Left renal pelvis (tissue), 4 donors: ENCODE measurements at places on chromosomes 1 and 21. TPM values are rescaled to one million over a fixed set of nuclear protein-coding genes. Genes with fewer than 3 reads are reported as not detected.

GRCh38 chr1:10900691-10901090 lies 104.2 kb upstream of the CASZ1 start:
- DNase-seq: no peak

- no peak for DNase-seq
Observed at GRCh38 chr1:109796484-109797302, 33.0 kb upstream of the EPS8L3 start.

- DNase-seq: no peak
Observed at GRCh38 chr1:222791006-222791710, 23.7 kb upstream of the DISP1 start.

DNA sequence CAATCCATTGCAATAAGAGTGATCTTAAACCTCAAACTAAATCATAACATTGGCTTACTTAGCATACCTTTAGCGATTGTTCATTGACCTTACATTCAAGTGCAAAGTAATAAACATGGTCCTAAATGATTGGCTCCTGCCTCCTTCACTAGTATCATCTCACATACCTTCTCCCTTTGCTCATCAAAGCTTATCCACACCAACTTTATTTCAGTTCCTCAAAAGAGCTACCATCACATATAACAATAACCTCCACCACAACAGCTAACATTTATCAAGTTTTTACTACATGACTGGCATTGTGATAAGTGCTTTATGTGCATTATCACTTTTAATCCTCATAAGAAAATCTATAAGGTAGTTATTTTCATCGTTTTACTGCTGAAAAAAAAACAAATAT lies 198.8 kb downstream of the COL24A1 start:
- DNase-seq: no peak

GRCh38 chr1:234315091-234315541 lies 58.1 kb upstream of the COA6 start:
- no peak for DNase-seq

- no peak for DNase-seq
Observed at GRCh38 chr1:157646144-157646543, 48.3 kb upstream of the FCRL4 start.

- no peak for DNase-seq
Observed at GRCh38 chr1:47388030-47388890, 27.8 kb upstream of the FOXE3 start.

- no peak for DNase-seq
Observed at GRCh38 chr1:110189181-110189580, 20.9 kb upstream of the KCNC4 start.

Gene OPRD1
- 0.37 TPM for polyA plus RNA-seq

DNA sequence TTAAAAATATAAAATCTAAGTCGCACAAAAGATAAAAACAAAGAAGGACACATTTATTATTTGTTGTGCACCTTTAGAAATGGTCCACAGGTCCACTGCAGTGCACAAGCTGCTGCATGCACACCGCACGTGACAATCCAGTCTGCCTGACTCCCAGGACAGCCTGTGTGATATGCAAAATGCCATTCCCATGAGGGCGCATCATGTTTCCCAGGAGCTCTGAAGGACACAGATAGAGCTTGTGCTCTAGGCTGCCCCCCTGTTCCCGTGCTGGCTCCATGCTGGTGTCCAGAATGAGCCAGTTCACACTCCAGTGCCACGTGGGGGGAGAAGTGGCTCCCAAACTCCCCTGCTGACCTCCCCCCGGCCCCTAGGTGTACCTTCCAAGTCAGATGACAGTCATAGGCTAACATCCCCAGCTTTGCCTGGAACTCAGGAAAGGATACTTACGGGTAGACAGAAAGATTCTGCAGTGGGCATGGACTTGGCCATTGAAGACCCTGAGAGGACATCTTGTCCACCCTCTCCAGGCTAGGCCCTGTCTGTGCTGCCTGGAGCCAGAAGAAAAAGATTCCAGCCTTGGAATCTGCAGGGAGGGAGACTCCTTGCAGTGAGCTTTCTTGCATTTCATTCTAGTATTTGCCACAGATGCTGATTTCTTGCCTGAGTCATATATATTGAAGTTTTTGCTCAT lies 26.3 kb downstream of the RAB7B start:
- DNase-seq: no peak

GRCh38 chr1:166876540-166876838 lies 425 bp upstream of the TADA1 start:
- DNase-seq: no peak

Gene RCSD1
- polyA plus RNA-seq: 14.1 TPM

DNA sequence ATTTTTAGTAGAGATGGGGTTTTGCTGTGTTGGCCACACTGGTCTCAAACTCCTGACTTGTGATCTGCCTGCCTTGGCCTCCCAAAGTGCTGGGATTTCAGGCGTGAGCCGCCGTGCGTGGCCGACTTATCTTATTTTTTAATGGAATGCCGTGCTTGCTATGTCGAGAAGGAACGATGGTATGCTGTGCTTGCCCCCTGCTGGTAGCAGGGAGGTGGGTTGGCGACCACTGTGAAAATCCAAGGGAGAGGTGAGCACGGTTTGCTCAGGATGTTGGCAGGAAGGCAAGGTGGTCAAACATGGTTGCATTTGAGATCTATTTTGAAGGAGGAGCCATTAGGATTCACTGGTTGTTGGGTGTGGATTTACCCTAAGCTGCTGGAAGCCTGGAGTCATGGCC lies 45.8 kb upstream of the RCC2 start:
- DNase-seq: no peak

DNA sequence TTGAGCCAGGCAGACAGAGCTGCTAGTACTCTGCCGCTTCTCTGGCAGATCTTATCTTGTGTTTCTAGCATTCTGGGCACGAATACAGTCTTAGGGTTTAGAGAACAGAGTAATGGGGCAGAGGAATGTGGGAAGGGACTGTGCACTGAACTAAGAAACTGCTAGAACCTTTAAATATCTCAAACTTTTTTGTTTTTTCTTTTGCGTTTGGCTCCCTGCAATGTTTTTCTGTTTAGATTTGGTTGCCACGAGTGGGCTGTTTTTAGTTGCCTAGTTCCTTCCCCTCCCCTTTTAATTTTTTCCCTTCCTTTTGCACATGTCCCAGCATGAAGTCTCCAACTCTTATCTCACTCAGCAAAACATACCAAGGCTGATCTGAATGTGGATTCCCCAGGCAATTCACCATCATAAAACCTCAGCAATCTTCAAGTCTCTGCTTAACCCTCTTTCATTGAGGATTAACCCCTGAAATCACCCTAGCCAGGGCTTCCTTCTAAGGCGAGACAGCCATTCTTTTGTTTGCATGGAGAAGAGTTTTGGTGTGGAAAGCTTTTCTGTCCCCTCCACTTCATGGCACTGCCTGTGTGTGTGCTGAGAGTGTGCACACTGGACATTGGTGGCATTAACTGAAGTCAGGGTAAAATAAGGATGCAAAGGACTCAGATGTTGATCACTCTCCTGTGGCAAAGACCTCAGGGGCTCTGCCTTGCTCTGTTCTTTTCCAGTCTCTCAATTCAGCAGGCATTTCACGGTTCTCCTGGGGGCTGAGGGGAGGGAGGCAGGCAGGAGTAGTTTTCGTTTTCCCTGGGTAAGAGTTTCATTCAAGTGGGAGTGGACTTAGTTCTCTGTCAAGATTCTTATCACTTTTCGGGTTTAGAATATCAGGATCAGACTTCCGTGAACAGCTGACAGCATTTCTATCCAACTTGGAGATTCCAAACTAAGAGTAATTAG lies 2.8 kb upstream of the ATF3 start:
- DNase-seq: no peak

Gene SEC16B
- polyA plus RNA-seq: 2.9 TPM

DNA sequence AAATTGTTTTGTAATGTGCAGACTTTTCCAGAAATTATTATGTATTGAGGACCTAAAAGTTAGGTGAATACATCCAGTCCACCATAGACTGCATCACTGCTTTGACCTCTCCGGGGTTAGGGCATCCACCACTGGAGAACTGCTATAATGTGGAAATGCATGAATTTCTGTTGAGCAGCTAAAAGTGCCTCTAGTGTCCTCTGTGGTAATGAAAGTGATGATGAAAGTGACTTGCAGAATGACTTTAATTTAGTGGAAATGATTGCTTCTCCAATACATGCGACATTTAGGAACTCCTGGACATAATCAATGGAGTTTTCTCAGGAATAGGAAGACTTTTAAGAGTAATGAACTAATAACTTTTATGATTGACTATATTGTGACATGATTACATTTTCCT lies 170.8 kb downstream of the LBR start:
- DNase-seq: no peak

DNA sequence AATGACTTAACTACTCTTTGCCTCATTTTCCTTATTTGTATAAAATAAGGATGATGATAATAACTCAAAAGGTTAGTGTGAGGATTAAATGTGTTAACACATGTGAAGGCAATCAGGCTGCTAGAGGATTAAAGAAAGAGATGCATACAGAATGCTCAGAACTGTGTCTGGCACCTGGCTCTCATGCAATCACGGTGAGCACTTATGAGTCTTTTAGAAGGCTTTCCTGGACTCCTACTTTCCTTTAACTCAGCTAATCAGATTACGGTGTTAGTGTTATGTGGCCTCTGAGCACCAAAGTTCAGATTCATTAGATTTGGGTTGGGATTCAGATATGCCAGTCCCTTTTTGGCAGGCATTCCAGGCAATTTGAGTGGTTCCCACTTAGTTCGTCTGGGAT lies 311.6 kb upstream of the USP24 start:
- no peak for DNase-seq

Gene CHRM3
- polyA plus RNA-seq: 6.8 TPM

DNA sequence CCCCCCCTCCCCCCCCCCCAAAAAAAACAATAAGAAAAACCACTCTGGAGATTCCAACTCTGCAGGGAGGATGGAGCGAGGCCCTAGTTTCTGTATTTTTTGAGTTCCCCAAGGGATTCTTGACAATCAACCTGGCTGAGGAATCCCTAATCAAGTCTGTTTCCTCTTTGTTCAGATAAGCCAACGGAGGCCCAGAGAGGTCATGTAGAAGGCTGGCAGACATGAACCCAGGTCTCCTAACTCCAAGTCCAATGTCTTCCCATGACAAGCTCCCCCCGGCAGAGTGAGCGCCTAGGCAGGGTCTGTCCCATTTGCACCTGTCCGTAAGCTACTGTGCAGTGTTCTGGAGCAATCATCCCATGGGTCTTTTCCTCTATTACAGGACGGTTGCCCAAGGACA lies 39.5 kb downstream of the LRRC71 start:
- DNase-seq: no peak

DNA sequence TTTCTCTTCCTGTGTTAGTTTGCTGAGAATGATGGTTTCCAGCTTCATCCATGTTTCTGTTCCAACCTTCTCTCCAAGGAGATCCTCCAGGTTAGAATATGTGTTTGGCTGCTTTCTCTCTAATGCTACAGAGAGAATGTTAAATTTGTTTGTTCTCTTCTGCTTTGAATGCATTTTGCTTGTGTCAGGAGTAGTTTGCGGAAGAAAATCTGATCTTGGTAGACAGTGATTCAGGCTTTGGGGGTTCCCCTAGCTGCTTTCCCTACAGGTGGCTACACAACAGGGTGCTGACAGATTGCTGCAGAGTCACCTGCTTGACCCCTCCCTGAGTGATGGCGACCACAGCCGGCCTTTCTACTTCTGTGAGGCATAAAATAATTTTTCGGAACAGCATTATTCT lies 41.8 kb downstream of the MACO1 start:
- no peak for DNase-seq

Gene KCNJ10
- 29.7 TPM for polyA plus RNA-seq

Gene NPPB
- 0.37 TPM for polyA plus RNA-seq

- no peak for DNase-seq
Observed at GRCh38 chr1:99441299-99442095, 177.2 kb downstream of the PLPPR4 start.

Gene RUSC1
- 40.6 TPM for polyA plus RNA-seq

Gene OLFML2B
- 14.4 TPM for polyA plus RNA-seq

- DNase-seq: no peak
Observed at GRCh38 chr1:168864266-168864665, 135.3 kb upstream of the DPT start.

GRCh38 chr1:115429884-115430283 lies 91.8 kb upstream of the NGF start:
- no peak for DNase-seq

Gene SAMD11
- polyA plus RNA-seq: 43.9 TPM

Gene GSTM1
- 1.6 TPM for polyA plus RNA-seq

Gene SLAMF1
- 0.09 TPM for polyA plus RNA-seq

DNA sequence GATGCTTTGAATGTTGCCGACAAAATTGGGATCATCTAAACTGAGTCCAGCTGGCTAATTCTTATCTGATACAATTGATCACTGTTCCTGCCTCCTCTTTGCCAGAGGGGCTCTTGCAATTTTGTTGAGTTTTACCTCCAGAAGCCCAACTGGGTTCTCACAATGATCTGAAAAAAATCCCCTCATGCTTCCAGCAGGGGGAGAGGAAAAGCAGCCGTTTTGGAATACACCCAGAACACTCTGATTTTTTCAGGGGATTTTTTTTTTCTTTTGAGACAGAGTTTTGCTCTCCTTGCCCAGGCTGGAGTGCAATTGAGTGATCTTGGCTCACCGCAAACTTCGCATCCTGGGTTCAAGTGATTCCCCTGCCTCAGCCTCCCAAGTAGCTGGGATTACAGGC lies 13.9 kb upstream of the RERE start:
- no peak for DNase-seq

- no peak for DNase-seq
Observed at GRCh38 chr1:171134204-171134923, 43.7 kb downstream of the FMO3 start.

GRCh38 chr1:26190373-26190987 lies at the start of gene CATSPER4:
CATSPER4 (plus strand) TSS chr1:26190602; CDS start chr1:26190628, 26 bp downstream.
- DNase-seq: no peak

GRCh38 chr1:8273036-8273435 lies 44.9 kb upstream of the SLC45A1 start:
- no peak for DNase-seq

- DNase-seq: no peak
Observed at GRCh38 chr1:160090760-160091159, 7.7 kb downstream of the IGSF8 start.

Gene HES5
- polyA plus RNA-seq: 0.41 TPM

Gene FPGT
- 27.8 TPM for polyA plus RNA-seq

GRCh38 chr1:46342084-46342656 lies 1.6 kb downstream of the NSUN4 start:
- no peak for DNase-seq

Gene EPS8L3
- not detected for polyA plus RNA-seq

Gene PKLR
- polyA plus RNA-seq: 7.7 TPM

Gene SV2A
- polyA plus RNA-seq: 13.3 TPM

- no peak for DNase-seq
Observed at GRCh38 chr1:92585831-92586230, 99.1 kb upstream of the GFI1 start.

Gene MX1
- polyA plus RNA-seq: 8.0 TPM

GRCh38 chr1:29601021-29601420 lies 364.7 kb downstream of the PTPRU start:
- no peak for DNase-seq

DNA sequence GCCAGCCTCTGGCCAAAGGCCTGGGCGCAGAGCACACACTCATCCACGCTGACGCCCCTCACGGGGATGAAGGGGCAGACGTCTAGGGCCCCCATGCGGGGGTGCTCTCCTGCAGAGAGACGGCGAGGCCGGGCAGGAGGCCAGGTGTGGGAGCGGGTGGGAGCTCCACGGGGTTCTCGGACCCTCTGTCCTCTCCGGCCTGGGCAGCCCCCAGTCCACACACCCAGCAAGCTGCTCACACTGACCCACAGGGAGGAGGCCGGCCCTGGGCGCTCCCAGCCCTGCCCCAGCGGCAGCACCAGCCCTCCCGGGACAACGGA lies 2.5 kb downstream of the FTCD start:
- DNase-seq: no peak
